Right renal pelvis (tissue), 4 donors: ENCODE measurements at places on chromosomes 6 and 20.

DNA sequence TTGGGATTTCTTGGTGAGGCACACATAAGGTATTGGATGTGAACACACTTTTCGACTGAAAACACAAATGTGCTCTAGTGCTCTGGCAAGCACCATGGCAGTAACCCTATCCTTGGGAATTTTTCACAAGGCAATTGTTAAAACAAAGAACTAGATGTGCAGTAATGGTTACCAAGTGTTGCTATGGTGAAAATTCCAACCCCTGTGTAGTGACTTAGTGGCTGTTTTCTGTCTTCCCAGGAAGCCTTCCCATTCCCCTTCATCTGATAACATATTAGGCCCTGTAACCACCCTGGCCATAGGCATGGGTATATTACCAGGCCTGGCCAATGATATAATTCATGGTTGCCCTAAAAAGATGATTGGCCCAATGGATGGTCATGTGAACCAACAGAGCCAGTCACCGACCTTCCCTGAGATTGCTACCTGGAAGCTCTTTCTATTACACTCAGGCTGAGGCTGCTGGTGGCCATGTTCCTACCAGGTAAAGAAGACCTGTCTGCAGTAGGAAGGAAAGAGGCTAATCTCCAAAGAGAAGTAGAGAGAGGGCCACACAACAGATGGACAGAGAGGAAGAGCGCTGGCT is 4.1 kb downstream of the C20orf202 start:
- no peak for DNase-seq

- DNase-seq = no peak
These were observed 3.6 kb downstream of the PRRC2A start for GRCh38 chr6:31624070-31624469.

GRCh38 chr20:52624281-52624680 is 347.9 kb upstream of the TSHZ2 start:
- DNase-seq = no peak

- DNase-seq = no peak
These were observed 218.3 kb upstream of the PRDM1 start for GRCh38 chr6:105867821-105868220.

- no peak for DNase-seq
These were observed 62.1 kb upstream of the CNKSR3 start for GRCh38 chr6:154572556-154572955.

GRCh38 chr20:12702312-12702711 is 306.5 kb upstream of the SPTLC3 start:
- DNase-seq = no peak

- no peak for DNase-seq
These were observed 145.6 kb downstream of the JARID2 start for GRCh38 chr6:15391500-15391899.

DNA sequence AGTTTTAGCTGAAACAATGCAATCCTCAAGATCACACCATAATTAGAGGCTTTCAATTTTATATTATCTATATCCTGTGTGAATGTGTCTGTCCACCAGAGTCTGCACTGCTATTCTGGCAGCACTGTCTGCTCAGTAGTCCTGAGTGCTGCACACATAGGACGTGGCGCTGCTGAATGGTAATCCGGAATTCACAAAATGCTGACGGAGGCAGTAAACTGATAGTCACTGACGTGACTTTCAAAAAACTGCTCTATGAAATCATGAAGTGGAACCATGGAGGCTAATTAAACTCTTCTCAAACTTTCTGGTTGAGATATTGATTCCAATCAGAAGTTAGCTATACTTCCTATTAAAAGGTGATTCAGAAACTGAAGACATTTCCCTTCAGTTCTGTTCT is 190.8 kb upstream of the NOX3 start:
- no peak for DNase-seq

- no peak for DNase-seq
These were observed at the start of gene NTSR1 for GRCh38 chr20:62708591-62709536. Gene NTSR1, plus strand, starts transcription at chr20:62708836. Its CDS starts 372 bp downstream, at chr20:62709208.

DNA sequence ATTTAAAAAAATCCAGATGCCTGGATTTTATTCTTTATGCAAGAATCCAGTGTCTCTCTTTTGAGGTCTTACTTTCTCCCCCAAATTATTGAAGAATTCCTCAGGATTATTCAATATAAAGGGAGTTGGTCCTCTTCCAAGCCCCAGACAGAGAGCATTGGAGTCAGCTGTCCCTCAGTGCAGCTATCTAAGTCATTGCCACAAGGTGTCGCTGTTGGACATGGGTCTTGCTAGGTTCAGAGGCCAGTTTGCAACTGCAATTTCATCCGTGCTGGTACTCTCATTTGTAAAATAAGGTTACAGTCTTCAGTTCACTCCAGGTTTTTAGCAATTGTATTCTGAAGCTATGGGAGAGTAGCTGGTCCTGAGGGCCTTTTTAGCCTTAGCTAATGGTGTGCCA is 27.8 kb downstream of the CCN2 start:
- peak; percentile 31 for DNase-seq

GRCh38 chr6:38973178-38974057 is 75.2 kb upstream of the GLP1R start:
- DNase-seq = peak; percentile 5

DNA sequence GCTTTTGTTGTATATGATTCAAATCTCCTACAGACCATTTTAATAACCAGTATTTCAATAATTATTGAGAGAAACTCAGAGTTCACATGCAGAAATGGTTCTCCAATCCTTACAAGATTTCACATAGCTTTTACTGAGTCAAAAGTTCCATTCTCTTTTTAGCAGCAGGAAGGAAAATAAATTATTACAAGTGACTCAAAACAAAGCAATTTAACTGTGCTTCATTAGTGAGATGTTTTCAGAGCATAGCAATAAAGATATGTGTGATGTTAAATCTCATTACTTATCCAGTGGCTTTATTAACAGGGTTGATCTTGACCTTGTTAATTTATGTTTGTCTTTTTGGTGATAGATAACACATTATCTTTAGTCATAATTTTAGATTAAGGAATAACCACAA is 22.0 kb downstream of the KIF13A start:
- no peak for DNase-seq

DNA sequence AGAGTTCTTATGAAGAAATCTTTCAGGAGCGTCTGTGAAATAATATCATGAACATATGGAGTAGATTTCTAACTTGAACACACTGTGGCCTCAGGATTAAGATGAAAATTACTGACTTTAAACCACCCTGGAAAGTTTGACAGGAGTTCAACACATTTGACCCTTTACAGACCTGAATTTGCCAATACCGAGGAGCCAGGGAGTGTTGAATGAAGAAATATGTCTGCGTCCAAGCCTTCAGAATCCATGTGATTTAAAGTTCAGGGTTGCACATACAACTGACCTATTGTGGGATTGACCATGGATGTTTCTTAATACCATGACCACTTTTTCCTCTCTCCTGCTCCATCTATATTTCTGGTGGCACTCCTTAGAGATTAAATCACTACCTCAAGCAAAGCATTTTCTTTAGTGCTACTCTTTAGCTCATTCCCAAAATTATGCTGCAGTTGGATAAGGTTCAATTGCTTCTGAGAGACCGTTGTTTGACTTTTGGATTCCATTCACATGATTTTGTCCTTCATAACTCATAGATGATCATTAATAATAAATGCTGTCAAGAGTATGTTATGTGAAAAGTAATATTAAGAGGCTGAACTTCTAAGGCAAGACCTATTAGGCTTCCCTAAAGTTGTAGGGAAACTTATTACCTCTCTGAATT is 57.4 kb downstream of the PRL start:
- DNase-seq = no peak

GRCh38 chr6:20542927-20543602 is 8.8 kb downstream of the CDKAL1 start:
- DNase-seq = no peak

DNA sequence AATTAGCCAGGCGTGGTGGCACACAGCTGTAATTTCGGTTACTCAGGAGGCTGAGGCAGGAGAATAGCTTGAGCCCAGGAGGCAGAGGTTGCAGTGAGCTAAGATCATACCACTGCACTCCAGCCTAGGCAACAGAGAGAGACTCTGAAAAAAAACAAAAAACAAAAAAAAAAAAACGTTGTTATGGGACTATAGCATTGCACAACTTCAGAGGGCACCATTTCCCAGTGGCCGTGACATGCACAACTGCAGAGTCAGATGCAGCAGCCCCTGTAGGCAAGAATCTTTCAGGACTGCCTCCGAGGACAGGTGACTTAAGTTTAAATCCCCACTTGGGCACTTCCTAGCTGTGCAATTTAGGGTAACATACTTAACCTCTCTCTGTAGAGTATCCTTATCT is 64.0 kb downstream of the ZNF217 start:
- DNase-seq = no peak

- no peak for DNase-seq
These were observed 80.6 kb downstream of the BMP2 start for GRCh38 chr20:6848041-6848440.

DNA sequence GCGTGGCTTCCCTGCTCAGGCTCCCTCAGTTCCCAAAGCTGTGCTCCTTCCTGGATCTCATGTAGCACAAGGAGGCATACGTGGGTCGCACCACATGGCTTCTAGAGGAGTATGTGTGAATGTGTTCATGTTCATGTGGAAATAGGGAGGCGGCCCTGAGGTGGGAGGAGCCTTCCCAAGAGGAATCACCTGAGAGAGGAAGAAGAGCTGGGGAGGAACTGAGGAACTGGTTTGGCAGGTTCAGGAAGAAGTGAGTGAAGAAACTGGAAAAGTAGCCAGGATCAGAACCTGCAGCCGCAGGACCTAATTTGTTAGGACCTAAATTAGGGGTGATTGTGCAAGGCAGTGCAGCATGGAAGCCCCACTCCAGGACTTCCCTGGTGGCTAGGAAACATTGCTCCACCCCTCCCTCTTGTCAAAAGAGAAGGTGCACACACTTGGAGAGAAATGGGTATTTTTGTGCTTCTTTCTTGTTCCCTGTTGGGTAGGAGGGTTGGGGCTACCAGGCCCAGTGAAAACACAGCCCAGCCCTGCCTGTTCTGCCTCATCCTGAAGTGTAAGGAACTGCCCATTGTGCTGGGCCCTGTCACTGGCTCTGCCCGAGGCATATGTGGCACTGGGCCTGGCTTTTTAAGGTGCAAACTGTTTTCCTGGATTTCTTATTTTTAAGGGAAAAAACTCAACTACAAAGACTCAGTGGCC is 20.7 kb downstream of the SYNJ2 start:
- DNase-seq = no peak

GRCh38 chr6:223763-224162 is 68.5 kb upstream of the DUSP22 start:
- DNase-seq = no peak
